ENCODE measurements at places on chromosomes 3 and 15. TPM values are rescaled to one million over a fixed set of nuclear protein-coding genes. Genes with fewer than 3 reads are reported as not detected.

Gene XCR1
- total RNA-seq, result not detected

Gene ADPGK
- total RNA-seq, result 45.5 TPM

Gene CLSTN2
- 0.15 TPM for total RNA-seq

Gene CRABP1
- 744 TPM for total RNA-seq

Gene ZNF639
- 70.6 TPM for total RNA-seq

Gene RTP3
- 0.07 TPM for total RNA-seq

Gene TMEM40
- not detected for total RNA-seq

Gene POLQ
- 9.4 TPM for total RNA-seq

Gene MOBP
- 1.0 TPM for total RNA-seq

Gene CTXN2
- not detected for total RNA-seq

Gene SKOR1
- total RNA-seq, result 0.11 TPM

Gene FGF7
- total RNA-seq, result not detected

Gene TM6SF1
- 0.62 TPM for total RNA-seq
